ENCODE measurements at places on chromosomes 5 and 9.

GRCh38 chr5:149045089-149045460, 17.8 kb downstream of the SH3TC2 start:
- DNase-seq, result no peak

- no peak for DNase-seq
Observed at GRCh38 chr5:97836816-97837215, 653.8 kb upstream of the RIOK2 start.

GRCh38 chr5:169667896-169668674, 31.0 kb downstream of the DOCK2 start:
- no peak for DNase-seq

DNA sequence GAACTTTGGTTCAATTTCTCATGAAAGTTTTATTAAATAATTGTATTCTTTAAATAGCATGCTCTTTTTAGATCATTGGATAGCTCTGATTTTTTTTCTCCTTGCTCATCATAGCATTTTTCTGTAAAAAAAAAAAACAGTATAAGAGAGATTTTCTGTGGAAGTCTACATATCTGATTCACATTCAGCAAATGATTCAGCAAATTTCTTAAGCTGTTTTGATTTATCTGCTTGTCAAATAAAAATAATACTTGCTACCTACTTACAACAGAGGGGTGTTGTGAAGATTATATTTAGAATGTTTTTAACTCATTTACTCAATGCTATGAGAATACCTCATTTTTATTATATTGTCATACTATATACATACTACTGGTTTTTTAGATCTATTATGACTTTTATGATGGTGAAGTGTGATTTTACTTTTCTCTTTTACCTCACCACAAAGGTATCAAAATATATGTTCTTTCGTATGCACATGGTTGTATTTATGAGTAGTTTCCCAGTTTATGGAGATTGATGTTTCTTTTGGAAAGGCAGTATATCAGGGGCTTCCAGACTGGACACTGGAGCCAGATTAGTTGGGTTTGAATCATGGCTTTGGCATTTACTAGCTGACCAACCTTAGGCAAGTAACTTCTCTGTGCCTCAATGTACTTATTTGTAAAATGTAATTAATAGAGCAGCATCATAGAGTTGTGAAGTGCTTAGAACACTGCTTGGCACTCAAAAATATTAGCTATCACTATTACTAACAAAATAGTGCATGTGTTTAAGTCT, 25.5 kb downstream of the TNPO1 start:
- no peak for DNase-seq

- DNase-seq, result no peak
Observed at GRCh38 chr5:167684251-167684650, 607.2 kb upstream of the WWC1 start.

DNA sequence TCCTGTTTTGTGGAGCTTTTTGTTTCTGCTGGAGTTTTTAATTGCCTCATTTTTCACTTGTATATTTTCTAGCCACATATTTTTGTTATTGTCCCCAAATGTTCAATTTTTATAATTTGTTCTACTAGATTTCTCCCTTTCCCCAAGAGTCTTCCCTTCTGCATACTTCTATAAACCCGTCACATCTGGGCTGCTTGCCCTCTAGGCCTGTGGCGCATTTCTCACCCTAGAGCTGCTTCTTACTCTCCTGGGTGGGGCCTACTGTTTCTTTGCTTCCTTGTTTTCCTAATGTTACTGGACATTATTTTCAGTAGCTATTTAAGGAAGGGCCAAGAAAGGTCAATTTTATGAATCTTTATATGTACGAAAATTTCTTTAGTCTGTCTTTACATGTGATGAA, 51.5 kb downstream of the NXNL2 start:
- DNase-seq, result no peak

GRCh38 chr5:68745448-68745847, 348.4 kb upstream of the SLC30A5 start:
- no peak for DNase-seq

- no peak for DNase-seq
Observed at GRCh38 chr5:124866355-124867136, 120.1 kb upstream of the ZNF608 start.

DNA sequence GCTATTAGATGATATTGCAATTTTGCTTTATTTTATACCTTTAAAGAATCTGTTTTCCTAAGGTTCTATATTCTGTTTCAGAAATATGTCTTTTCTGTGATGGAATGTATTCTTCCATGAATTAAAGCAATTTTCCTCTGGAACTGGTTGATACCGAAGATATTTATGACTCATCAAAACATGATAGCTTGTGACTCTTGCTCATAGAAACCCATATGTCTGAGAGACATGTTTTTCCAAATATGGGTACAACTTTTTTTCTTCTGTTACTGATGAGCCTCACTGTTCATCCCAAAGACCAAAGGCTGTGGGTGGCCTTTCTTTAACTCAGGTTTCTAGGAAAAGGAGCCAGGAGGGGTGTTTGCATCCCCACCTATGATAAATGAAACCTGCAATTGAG, 126.1 kb upstream of the PAPPA start:
- no peak for DNase-seq

DNA sequence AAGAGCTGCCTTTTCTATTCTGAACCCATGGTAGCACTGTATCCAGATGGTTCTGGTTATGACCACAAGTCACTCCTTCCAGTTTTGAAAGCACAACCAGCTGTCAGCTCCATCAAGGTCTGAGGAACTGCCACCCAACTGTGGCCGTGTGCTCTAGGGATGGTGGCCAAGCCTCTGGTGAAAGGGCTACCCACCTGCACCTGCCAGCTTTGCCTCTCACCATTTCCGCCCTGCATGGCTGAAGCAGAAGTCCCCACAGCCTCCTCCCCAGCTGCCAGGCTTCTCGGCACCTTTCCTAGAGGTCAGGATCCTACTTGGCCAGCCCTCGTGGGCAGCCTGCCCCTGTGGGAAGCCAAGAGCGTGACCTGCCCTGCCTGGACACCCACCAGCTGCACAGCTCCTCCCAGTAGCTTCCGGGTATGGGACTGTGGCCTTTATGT, 16.8 kb downstream of the SEMA5A start:
- no peak for DNase-seq

DNA sequence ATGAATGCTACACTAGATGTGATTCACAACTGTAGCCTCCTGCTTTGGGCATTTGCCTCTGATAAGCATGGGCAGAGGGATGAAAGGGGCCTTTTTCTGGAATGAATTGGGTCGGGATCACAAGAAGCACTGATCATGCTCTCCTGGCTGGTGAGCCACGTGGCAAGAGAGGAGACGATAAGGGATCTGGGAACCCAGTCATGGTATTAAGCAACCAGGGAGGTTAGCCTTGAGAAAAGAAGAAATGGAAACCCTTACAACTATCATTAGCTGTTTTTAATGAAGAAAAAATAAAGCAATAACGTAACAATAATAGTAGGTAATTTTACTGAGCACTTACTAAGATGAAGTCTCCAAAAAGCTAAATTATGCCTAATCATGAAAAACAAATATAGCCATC, 50.0 kb upstream of the RAI14 start:
- DNase-seq, result no peak

DNA sequence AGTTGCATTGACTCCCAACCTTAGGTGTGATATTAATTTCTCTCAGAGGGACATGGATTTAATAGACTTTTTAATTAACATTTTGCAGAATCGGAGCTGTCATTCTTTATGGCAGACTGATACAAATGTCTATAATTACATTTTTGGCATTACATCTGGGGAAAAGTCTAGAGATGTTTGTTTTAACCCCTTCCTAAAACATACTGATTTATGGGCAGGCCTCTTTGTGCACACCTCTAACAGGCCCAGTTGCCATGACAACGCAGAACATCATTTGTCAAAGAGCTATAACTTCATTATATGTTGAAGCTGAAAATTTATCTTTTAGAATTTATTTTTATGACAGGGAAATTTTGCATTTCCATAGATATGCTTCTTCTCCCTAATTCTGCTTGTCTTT, 158.5 kb downstream of the NTRK2 start:
- DNase-seq, result no peak

DNA sequence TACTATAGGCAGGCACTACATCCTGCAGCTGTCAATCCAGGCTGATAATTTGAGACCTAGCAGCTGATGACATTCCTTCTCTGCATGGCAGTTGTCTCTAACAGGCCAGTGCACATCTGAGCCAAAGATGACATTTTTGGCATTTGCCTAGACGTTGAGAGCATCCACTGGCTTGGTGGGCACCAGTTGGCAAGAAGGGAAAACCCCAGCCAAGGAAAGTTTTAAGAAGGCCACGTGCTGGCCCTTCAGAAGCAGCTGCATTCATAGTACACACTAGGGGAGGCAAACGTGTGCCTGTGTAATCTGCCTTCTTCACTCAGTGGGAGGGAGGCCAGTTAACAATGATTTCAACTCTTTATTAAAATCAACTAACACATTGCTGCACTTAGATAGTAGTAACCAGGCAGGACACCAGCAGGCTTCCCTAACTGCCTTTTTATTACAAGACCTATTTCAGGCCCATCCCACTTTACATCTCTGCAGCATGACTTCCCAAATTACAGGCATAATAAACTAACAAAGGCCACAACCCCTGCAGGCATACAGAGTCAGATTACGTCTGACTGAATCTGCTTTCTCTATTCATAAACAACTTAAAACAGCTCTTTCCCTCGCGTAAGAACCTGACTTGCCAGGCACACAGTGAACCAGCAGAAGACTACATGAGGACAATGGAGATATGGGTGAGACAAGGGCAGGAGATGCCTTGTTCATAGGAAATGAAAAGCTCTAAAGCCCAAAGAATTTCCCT, 576.3 kb downstream of the PDE4D start:
- DNase-seq, result no peak

DNA sequence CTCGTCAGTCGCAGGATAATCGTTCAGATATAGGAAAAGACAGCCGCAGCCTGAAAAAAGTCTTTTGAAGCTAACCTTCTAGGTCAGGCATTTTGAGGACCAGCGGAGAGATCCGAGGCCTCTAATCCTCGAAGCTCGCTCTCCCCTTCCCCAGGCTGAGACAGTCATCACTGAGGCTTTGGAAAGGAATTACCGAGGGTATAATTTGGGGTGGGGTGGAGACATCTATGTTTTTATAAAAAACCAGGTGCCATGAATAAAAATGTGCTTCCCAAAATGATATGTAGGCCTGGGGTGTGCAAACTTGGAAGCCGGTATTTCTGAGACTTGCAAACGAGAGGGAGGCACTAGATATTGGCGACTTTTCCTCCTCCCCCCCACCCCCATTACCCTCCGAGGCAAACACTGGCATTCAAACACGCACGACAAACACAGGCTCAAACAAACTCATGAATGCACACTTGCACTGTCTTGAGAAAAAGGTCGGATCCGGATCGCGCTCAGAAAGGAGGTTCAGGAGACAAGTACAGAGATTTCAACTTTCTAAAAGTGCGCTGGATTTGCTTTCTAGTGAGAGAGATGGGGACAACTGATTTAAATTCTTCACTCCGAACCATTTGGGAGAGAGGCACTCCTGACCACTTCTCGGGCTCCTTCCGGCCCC, 935 bp upstream of the MSX2 start:
- DNase-seq, result no peak

- no peak for DNase-seq
Observed at GRCh38 chr9:99398241-99398640, 176.2 kb downstream of the SEC61B start.

DNA sequence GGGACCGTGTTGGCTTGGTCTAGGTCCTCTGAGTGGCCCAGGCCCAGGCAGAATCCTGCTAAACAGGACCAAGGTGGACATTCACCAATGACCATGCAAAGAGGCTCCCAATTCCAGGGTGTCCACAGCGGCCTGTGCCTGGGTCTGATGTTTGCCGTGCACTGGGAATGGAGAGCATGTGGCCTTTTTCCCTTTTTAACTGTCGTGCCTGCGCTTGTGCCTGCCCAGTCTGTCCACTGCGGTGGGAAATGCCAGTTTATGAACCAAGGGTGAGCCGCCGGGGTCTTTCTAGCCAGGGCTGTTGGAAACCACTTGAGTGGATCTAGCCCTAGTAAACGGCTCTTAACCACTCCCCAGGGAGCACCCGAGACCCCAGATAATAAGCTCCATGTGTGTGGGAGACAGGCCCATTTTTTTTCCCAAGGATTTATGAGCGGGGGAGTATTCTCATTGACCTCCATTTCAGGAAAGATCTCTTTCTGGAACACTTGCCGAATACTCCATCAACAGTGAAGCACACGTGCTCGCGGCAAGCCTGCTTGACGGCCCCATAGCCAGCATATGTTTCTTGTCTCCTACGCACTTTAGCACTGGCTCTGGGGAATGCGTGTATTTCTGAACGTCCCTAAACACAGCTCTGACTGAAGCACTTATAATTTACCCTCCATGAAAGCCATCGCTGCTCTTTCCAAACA, 93.2 kb upstream of the PHYKPL start:
- DNase-seq, result no peak

- no peak for DNase-seq
Observed at GRCh38 chr9:128555180-128555721, 2.9 kb downstream of the SPTAN1 start.

DNA sequence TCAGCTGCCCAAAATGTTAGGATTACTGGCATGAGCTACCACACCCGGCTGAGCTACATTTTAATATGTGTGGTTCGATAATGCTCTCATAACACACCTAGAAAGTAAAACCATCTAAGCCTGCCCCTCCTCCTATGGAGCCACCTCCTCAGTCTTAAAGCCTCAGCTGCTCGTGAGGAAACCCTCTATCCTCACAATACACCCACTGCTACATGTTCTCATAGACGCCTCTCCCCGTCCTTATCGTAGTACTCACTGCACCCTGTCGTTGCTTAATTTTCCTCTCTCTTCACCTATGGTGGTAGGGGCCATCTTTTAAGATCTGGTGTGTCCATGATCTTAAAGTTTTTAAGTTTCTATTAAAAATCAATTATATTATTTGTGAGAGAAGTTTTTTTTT, 72.9 kb downstream of the RCL1 start:
- DNase-seq, result no peak

DNA sequence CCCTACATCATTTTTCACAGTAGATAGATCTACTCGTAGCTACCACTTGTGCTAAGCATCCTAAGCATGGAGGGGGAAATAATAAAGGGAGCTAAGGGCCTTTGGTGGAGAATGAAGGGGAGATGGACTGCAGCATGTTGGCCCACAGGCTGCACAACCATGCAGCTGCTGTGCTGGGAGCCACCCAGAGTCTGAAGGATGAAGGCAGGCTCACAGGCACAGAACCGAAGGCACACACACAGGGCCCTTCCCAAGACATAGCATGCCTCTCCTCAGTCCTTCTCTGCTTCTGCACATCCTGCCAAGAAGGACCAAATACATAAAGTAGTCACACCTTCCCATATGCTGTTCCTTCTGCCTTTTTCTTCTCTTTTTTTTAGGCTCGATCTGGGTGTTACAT, 6.6 kb downstream of the FAM193B start:
- no peak for DNase-seq

DNA sequence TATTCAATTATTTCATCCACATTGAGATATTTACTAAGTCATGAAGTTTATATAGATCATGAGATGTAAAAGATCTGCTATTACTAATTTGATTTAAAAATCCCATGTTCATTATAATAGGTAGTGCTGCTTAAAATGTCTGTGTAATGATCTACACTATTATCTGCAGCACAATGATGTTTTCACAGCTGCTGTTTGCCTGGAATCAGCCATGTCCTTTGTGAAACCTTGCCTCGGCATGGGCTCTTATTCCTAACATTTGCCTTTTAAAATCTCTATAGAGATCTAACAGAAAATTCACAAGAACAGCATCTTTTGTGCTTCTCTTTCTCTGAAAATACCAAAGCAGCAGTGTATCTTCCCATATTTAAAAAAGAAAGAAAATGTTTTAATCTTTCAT, 444.6 kb downstream of the PTPRD start:
- no peak for DNase-seq

All from stimulated activated CD8-positive, alpha-beta memory T cell treated with anti-CD3 and anti-CD28 coated beads, Interleukin-7, amount 100 ng/mL, for 1 hour (primary cell).